COR-L47 (cell line): ENCODE measurements at places on chromosomes 13 and 19.

DNA sequence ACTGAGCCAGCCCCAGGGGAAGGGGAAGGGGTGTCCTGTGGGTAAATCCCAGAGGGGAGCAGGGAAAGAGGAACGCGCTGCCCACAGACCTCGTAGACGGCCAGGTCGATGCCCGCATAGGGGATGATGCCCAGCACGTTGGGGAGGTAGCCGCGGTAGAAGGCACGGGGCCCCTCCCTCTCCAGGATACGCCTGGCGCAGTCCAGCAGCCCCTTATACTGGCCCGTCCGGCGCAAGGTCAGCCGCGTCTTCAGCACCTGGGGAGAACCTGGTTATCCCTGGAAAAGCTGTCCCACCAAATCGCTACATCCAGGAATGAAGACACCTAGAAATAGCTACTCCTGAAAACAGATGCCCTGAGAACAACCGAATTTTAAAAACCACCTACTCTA, 7.4 kb downstream of the SLC25A23 start:
- no peak for DNase-seq

GRCh38 chr13:71827241-71827640, 39.8 kb downstream of the DACH1 start:
- DNase-seq, result no peak

- DNase-seq, result no peak
Observed at GRCh38 chr19:19544954-19545591, 7.0 kb downstream of the CILP2 start.

- DNase-seq, result no peak
Observed at GRCh38 chr13:47025791-47026447, 129.1 kb upstream of the HTR2A start.

DNA sequence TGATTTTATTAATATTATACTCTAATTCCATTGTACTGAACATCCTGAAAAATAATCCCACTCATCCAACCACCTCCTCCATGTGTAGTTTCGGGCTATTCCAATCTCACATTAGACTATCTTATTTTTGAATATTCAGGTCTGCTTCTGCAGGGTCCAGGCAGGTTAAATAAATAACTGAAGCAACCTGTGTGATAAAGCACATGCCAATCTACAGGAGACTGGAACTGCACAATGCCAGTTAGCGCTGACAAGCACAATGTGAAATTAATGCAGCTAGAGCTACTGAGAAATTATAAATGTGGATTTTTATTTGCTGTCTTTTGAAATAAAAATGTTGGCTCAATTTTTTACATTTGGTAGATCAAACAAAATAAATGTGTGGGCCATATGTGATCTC, 540.1 kb upstream of the ATXN8OS start:
- no peak for DNase-seq
